ENCODE measurements at places on chromosomes 2 and 18.

DNA sequence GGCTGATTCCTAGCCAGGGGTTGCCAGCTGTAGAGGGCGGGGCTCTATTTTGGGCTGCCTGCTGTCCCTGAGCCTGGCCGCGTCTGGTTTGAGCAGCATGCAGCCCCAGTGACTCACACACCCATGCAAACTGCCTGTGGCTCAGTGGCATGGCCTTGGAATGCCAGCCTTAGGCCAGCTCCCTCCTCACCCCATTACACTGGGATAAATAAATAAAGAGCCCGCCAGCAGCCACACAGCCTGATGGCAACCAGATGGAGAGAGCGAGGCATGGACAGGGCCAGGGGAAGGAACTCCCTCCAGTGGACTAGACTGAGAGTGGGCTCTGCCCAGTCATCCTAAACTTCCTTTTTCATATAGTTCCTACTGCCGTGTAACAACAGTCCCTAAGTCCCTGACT is 18.3 kb downstream of the NHEJ1 start:
- DNase-seq = no peak

DNA sequence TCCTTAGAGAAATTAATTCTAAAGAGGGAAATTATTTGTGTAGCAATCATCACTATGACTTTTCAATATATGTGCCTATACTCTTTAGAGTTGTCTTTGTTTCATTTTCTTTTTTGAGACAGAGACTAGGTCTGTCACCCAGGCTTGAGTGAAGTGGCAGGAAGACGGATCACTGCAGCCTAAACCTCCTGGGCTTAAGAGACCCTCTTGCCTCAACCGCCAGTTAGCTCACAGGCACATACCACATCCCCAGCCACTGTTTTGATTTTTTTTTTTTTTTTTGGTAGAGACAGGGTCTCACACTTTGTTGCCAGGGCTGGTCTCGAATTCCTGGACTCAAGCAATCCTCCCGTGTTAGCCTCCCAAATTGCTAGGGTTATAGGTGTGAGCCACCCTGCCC is 12.4 kb downstream of the YWHAQ start:
- no peak for DNase-seq

DNA sequence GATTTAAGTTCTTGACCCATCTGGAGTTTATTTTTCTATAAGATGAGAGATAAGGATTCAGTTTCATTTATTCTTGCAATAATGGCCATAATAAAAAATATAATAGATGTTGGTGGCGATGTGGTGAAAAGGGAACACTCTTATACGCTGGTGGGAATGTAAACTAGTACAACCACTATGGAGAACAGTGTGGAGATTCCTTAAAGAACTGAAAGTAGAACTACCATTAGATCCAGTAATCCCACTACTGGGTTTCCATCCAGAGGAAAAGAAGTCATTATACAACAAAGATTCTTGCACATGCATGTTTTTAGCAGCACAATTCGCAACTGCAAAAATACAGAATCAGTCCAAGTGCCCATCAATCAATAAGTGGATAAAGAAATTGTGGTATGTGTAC is 1040.5 kb upstream of the GYPC start:
- no peak for DNase-seq

DNA sequence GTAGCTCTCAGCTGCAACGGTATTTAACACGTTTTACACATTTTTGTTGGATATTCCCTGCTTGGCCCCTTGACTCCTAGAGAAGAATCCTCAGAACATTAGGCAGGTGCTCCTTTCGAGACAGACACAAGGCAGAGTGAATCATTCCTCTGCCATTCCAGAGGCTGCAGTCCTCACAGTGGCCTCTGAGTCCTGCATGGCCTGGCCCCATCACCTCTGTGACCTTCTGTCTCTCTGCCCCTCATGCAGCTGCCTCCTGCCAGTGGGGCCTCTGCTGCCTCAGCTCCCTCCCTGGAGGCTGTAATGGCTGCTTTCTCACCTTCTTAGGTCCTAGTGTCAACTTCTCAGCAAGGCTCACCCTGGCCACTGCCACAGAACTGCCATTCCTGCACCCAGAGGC is 101.3 kb downstream of the PTPRM start:
- no peak for DNase-seq

- no peak for DNase-seq
These were observed 42.1 kb downstream of the CD28 start for GRCh38 chr2:203748331-203749126.

DNA sequence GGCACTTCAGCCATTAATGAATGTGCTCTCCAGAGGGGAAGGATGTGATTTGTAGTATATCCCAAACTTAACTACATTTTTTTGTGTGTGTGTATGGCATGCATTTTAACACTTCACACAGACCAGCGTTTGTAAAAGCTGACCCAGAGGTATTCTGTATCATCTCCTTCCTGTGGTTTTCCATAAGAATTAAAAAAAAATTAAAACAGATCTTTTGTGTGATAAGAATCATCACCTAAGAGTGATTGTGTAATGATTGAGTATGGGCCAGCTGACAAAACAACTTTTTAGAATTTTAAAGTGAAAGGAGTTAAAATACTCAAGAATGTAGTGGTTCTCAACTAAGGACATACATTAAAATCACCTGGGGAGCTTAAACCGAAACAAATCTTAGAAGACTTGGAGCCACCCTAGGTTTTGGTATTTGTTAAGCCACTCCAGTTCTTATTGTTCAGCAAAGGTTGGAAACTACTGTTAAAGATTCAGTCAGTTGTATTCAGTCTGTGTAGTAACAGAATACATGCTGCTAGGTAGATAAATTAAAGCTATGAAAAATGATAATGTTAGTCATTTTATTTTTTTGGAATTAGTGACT is 120.1 kb downstream of the HAUS1 start:
- DNase-seq = no peak

GRCh38 chr2:163345795-163346573 is 389.8 kb downstream of the FIGN start:
- DNase-seq = no peak

GRCh38 chr2:143071185-143071876 is 57.9 kb upstream of the ARHGAP15 start:
- no peak for DNase-seq

DNA sequence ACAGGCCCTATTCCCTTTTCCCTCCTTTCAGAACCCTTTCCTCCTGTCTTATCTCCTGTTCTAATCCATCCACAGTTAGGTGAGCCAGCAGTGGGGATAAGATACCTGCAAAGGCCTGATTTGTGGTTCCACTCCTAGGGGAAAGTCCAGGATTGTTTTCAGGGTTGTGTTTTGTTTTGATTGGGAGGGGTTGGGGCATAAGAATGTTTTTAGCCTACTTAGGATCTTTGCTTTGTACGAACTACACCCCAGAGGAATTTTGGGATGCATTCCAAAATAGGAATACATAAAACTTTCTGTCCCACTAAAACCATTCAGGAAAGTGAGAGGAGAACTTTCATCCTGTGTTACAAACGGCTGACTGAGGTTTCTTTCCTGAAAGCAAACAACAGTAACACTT is 150.8 kb upstream of the PGAP1 start:
- DNase-seq = no peak

Measured in stimulated activated CD4-positive, alpha-beta T cell treated with anti-CD3 and anti-CD28 coated beads, Interleukin-4, amount 100 ng/mL, for 1 hour (primary cell).